Ecto neural progenitor cell (in vitro differentiated cells): ENCODE measurements at places on chromosomes 6 and 20.

DNA sequence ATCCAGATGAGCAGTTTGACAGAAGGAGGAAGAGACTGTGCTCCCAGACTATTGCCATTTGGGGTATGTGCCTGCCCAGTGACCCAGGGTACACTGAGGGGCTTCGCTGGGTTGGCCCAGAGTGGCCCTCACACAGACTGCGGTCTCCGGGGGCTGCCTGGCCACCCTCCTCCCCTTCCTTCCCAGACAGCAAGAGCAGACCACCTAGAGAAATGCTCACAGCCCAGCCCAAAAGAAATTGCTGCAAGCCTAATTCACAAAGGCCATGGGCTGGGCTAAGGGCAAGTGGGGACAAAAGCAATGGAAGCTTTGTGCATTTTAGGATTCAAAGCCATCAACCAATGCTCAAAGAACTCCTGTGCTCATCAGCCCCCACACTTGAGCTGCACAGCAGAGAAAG is 277.6 kb downstream of the CDC5L start:
- DNase-seq, result no peak

- no peak for DNase-seq
These were observed 72.3 kb downstream of the RNGTT start for GRCh38 chr6:88890860-88891845.

GRCh38 chr6:18117136-18117535 is 5.3 kb downstream of the NHLRC1 start:
- no peak for DNase-seq

DNA sequence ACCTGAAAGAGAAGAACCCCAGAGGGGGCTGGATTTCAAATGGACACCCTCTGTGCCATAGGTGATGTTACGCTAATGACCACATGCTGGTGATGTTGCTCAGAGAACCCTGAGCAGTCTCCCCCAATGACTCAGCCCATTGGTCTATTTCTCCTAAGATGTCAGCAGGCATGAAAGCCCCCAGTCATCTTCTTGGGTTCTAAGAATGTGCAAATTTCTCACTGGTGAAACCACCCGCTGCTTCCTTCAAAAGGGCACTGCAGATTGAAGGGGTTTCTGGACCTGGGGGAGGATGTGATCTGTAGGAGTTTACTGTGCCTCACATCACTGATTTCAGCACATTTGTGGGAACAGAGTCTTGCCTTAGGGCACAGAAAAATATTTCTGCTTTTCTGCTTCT is 298.4 kb upstream of the MOCS1 start:
- DNase-seq, result no peak

- no peak for DNase-seq
These were observed 39.7 kb downstream of the PIM1 start for GRCh38 chr6:37209461-37210205.

GRCh38 chr6:3293271-3294155 is 34.8 kb downstream of the PSMG4 start:
- DNase-seq, result no peak

GRCh38 chr6:96610019-96610418 is 47.1 kb downstream of the FHL5 start:
- DNase-seq, result no peak

- no peak for DNase-seq
These were observed 129.8 kb upstream of the TIAM2 start for GRCh38 chr6:154865291-154865690.

DNA sequence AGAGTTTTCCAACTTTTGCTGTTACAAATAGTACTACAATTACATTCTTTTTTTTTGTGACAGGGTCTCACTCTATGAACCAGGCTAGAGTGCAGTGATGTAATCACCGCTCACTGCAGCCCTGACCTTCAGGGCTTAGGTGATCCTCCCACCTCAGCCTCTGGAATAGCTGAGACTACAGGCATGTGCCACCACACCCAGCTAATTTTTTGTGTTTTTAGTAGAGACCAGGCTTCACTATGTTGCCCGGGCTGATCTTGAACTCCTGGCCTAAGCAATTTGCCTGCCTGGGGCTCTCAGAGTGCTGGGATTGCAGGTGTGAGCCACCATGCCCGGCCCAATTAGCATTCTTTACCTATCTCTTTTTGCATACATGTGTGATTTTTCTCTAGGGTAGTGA is 12.5 kb downstream of the ATRN start:
- no peak for DNase-seq

DNA sequence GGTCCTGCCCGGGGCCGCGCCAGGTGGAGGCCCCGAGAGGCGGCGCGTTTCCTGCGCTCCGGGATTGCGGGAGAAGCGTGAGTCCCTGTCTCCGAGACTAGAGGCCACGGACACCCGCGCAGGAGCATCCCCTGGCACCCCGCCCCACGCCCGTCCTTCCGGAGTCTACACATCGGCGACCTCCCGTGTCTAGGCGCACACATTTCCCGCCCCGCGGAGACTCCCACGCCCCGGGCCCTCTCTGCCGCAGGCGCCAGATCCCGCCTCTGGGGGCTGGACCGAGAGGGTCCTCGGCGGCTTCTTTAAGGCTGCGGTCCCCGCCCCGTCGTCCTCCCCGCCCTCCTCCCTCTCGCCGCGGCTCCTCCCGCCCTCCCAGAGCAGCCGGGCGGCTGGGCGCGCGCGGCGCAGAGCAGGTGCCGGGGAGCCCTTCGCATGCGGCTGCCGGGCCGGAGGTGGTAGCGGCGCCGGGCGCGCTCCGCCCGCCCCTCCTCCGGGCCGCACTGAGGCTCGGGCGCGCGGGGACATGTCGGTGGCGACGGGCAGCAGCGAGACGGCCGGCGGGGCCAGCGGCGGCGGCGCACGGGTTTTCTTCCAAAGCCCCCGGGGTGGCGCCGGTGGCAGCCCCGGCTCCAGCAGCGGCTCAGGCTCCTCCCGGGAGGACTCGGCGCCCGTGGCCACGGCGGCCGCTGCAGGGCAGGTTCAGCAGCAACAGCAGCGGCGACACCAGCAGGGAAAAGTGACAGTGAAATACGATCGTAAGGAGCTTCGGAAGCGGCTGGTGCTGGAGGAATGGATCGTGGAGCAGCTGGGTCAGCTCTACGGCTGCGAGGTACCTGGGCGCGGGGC is at the start of gene PPP1R14C:
Gene PPP1R14C (plus strand): TSS at position 375 of the 846 bp plus-strand sequence. CDS start 149 bp downstream, at position 524.
- peak; percentile 82 for DNase-seq

GRCh38 chr20:34980543-34981233 is 25.0 kb downstream of the MYH7B start:
- no peak for DNase-seq

- no peak for DNase-seq
These were observed 603.8 kb downstream of the PRKN start for GRCh38 chr6:162123797-162124196.

GRCh38 chr6:50271817-50272216 is 222.1 kb upstream of the DEFB112 start:
- DNase-seq, result no peak

- DNase-seq, result no peak
These were observed 42.3 kb downstream of the EBF4 start for GRCh38 chr20:2734899-2735298.

- DNase-seq, result no peak
These were observed 625.9 kb upstream of the FLRT3 start for GRCh38 chr20:14963262-14963663.

GRCh38 chr6:74967821-74968220 is 238.0 kb downstream of the COL12A1 start:
- no peak for DNase-seq

- no peak for DNase-seq
These were observed 33.9 kb upstream of the STXBP5 start for GRCh38 chr6:147170269-147170668.

- peak; percentile 73 for DNase-seq
These were observed 4.5 kb downstream of the NRN1 start for GRCh38 chr6:6002005-6002847.

GRCh38 chr20:45798935-45799642 is 7.3 kb downstream of the DNTTIP1 start:
- peak; percentile 56 for DNase-seq

GRCh38 chr6:35359346-35359743 is 17.0 kb downstream of the PPARD start:
- DNase-seq, result no peak

GRCh38 chr6:144286503-144287393 is 1.6 kb downstream of the UTRN start:
- peak; percentile 83 for DNase-seq

GRCh38 chr6:1931817-1932216 is 313.6 kb downstream of the GMDS start:
- no peak for DNase-seq

- no peak for DNase-seq
These were observed 37.4 kb upstream of the KIF13A start for GRCh38 chr6:18024876-18025275.

GRCh38 chr6:155077331-155077730 is 82.2 kb downstream of the TIAM2 start:
- no peak for DNase-seq

DNA sequence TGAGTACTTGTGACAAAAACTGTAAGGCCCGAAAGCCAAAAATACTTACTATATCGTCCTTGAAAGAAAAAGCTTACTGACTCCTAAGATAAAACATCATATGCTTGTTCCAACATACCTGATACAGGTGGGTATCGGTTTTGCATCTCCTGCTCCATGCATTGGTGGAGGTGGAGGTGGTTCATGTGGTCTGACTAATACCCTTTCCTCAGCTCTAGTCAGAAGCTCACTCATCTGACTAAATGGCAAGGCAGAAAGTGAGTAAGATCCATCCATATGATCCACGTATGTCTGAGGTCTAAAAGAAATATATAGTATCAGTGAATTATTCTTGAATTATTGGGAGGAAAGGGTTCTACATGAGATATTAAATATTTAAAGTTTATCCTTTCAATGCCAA is 76.2 kb downstream of the WASF1 start:
- no peak for DNase-seq

GRCh38 chr6:80946402-80946801 is 806.1 kb downstream of the TENT5A start:
- DNase-seq, result no peak

GRCh38 chr6:164013480-164014208 is 599.1 kb downstream of the QKI start:
- no peak for DNase-seq

DNA sequence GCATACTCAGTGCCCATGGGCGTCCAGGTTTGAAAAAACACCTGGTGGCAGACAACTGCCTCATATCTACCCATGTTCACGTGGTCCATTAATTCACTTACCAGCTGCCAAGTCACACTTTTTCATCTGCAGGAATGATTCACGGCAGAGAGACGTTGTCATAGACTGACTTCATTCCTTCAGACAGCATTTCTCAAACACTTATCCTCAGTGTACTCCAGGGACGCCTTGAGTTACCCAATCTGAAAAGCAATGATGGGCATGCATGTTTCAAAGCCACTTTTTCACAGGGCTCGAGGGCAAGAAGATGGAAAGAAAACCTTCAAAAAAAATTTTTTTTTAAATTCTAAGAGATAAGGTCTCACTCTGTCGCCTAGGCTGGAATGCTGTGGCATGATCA is 6.0 kb downstream of the MMP24OS start:
- DNase-seq, result no peak

DNA sequence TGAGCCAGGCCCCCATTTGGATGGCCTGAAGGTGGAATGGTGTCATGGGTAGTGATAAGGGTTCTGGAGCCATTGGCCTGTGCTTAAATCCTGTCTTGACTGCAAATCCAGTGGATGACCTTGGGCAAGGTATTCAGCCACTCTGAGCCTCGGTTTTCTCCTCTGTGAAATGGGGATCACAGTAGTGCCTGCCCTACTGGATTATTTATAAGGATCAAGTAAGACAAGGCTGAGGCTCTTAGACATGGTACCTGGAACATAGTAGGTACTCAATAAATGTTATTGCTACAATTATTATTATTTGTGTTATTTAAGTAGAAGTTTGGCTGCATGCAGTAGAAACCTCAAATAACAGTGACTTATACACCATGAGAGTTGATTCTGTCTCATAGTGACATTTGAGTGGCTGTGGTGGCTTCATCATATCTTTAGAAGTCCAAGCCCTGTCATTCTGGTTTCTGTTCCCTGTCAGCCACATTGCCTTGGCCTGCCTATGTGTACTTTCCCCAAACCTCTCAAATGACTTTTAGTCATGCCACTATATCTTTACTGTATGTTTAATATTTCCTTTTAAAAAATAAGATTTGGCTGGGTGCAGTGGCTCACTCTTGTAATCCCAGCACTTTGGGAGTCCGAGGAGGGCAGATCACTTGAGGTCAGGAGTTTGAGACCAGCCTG is 37.6 kb upstream of the CHMP4B start:
- DNase-seq, result no peak

DNA sequence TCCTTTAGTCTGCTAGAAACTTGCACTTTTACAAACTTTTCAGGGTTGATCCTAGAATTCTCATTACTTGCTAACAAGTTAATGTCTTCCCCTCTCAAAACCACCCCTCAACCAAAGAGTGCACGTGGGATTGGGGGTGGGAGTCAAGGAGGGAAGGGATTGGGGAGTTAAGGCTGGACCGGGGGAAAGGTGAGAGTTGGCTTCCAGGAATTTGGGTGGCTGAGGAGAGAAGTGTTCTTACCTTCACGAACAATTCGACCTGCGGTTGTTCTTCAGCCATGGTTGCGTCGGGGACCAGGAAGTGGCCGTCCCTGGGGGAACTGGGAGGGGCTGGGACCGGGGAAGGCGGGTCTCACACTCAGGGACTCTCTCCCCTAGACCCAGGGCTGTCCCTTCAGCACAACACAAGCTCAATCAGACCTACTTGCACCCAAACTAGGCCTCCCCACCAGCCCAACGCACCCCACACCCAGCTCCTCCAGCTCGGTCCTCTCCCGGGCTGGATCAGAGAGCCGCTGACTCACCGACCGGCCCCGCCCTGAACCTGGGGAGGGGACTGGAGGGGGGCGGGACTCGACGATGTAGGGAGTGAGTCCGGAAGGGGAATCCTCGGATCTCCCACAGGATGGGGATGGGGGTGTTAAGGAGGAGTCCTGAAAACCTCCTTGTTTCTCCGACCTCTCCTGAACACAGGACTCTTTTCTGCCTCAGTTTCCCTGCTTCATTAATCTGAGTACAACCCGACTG is at the start of gene CLIC1:
Gene CLIC1 (minus strand): TSS at position 510 of the 747 bp plus-strand sequence. CDS start 230 bp downstream, at position 280.
- peak; percentile 77 for DNase-seq

DNA sequence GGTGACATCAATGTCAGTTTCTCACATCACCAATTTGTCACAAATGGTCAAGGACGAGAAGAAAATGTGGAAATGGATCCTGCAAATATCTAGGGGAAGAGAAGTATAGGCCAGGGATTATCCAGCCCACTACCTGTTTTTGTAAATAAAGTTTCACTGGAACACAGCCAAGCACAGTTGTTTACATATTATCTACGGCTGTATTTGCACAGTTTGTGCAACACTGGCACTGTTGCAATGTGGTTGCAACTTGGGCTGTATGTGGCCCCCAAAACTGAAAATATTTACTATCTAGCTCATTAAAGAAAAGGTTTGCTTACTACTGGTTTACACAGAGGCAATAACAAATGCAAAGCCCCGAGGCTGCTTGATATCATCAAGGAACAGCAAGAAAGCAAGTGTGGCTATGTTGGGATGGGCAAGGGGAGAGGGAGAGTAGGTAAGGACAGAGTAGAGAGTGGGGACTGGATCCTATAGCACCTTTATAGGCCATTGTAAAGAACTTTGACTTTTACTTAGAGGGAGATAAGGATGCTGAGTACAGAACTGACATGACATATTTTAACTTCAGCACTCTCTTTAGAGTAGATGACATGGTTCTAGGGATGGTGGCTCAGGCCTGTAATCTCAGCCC is 11.8 kb upstream of the STXBP5 start:
- no peak for DNase-seq
